ENCODE measurements at places on chromosomes 12 and 14.

GRCh38 chr12:124477107-124477915 is 90.1 kb downstream of the NCOR2 start:
- no peak for DNase-seq

DNA sequence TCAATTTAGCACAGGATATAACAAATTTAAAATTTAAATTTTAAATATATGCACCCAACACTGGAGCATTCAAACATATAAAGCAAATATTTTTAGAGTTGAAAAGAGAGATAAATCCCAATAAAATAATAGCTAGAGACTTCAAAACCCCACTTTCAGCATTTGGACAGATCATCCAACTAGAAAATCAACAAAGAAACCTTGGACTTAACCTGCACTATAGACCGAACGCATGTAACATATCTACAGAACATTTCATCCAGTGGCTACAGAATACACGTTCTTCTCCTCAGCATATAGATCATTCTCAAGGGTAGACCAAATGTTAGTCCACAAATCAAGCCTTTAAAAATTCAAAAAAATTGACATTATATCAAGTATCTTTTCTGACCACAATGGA is 64.0 kb downstream of the SPTSSA start:
- DNase-seq: no peak

DNA sequence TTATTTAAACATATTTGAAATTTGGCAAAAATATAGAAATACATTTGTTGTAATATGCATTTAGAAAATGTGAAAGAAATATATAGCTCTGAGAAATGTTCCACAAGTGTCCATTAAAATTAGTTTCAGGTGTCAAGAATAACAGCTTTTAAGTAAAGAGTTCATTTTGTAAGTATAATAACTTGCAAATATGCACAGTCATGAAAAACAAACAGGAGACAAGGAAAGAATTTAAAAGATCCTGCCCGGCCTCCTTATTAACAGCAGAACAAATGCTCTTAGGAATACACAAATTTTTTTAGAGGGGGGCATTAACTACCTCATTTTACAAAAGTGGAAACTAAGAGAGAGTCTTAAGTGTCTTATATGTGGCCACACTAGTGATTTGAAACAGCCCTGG is 77.7 kb upstream of the DBX2 start:
- DNase-seq: no peak

GRCh38 chr12:27545665-27546064 is 21.7 kb downstream of the PPFIBP1 start:
- no peak for DNase-seq

GRCh38 chr14:73264885-73265720 is 27.8 kb downstream of the PAPLN start:
- no peak for DNase-seq

- no peak for DNase-seq
Observed at GRCh38 chr14:80005561-80005960, 205.7 kb downstream of the DIO2 start.

DNA sequence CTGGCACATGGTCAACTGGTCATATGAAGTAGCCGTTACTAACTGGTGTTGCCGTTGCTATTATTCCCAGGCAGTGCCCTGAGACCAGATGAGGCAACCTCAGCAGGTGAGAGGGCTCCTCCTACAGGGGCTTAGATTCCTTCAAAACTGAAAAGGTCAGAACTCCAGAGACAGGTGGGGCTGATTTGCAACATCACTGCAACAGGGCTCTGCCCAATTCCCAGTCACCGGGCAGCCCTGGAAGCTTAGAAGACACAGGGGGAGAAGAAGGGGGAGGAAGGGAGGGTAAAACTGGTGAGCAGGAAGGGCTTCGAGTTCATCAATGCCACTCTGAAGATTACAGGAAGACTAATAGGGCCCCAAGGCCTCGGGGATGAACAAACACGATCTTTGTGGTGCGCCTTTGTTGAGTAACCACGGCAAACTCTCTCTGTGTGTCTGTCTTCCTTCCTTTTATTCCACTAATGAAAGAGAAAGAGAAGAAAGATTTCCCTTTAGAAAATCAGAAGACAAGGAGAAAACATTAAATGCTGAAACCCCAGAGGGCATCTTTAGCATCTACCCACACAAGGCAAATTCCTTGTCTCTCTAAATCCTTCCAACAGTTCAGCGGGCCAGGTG is 749.1 kb upstream of the TBX3 start:
- DNase-seq: no peak

DNA sequence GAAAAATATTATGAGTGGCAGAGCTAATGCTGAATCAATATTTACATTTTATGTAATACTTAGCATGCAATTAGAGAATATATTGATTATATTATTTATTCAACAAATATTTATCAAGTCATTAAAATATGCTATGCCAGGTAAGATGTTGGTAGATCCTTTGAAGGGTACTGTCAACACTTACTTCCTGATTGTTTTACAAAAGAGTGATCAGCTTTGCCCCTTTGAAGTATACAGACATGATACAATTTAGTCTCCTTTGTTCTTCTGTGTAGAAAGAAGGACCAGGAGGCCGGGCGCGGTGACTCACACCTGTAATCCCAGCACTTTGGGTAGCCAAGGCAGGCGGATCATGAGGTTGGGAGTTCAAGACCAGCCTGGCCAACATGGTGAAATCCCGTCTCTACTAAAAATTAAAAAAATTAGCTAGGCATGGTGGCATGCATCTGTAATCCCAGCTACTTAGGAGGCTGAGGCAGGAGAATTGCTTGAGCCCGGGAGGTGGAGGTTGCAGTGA is 73.9 kb upstream of the IFNG-AS1 start:
- no peak for DNase-seq

DNA sequence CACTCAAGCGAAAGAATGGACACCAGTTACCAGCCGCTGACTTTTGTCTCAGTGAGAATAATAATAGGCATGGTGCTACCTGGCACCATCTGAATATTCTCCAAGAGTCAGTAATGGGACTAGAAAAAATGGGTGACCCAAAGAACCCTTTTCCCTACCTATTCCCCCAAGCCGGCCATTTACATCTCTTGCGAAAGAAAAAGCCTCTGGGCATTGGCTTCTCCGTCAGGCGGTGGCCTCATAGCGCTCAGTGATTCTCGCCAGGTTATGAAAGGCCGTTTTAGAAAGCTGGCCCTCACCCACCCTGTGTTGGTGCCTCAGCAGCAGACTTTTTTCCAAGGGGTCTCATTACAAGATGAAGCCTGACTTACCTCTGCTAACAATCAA is 523 bp upstream of the SLC6A15 start:
- no peak for DNase-seq

DNA sequence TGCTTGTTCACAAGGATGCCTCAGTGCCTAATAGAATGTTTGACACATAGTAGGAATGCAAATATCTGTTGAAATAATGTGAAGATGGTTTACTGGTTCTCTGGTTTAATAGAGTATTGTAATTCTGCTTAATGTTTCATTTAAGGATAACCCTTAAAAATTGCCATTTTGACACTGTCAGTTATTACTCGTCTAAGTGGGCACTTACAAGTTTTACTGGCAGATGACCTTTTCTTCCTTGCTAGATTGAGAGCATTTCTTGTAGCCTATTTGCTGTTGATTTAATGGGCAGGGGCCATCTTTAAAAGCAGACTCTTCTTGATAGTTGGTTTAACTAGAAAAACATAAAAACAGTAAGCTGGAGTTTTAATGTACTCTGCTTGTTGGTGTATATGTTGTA is 1.9 kb downstream of the TMEM263 start:
- DNase-seq: no peak

DNA sequence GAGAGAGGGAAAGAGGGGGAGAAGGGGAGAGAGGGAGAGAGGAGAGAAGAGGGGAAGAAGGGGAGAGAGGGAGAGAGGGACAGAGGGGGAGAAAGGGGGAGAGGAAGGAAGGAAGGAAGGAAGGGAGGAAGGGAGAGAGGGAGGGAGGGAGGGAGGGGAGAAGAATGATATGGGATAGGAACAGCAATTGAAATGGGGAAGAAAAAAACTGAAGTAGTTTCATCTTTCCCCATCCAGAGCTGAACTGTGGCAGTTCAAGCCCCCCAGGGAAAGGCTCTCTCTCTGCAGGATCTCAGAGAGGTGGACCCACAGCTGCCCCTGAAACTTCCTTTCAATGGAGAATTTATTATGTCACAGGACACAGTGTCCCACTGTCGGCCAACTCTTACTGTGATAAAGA is 136.9 kb downstream of the DPF3 start:
- no peak for DNase-seq

DNA sequence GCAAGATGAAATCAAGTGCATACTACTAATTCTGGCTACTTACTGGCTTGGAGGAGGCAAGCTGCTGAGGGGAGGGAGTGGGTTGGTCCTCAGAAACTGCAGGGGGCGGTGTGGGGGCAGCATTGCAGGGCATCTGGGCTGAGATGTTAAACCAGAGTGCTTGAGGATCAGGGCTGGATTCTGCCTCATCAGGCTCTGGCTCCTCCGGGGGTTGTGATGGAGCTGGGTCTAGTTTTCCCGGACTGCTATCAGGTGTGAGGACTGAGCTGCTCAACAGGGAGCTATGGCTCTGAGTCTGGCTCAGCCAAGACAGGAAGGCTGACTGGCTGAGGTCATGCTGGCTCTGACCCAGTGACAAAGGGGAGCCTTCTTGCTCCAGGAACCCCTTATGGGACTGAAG is 28.6 kb downstream of the BAZ2A start:
- DNase-seq: peak; percentile 11

DNA sequence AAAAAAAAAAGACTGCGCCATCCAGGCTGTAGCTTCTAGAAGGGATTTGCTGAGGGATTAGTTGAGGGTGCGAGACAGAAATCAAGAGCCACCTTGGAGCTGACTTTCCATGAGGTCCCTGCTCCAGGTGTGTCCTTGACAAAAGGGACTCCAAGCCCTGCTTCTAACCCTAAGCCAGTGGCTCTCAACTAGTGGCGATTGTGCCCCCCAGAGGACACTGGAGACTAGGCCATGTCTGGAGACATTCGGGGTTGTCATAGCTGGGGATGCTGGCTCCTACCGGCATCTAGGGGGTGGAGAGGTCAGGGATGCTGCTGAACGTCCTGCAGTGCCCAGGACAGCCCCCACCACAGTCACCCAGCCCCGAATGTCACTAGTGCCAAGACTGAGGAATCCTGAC is 40.6 kb downstream of the SPRING1 start:
- DNase-seq: no peak

DNA sequence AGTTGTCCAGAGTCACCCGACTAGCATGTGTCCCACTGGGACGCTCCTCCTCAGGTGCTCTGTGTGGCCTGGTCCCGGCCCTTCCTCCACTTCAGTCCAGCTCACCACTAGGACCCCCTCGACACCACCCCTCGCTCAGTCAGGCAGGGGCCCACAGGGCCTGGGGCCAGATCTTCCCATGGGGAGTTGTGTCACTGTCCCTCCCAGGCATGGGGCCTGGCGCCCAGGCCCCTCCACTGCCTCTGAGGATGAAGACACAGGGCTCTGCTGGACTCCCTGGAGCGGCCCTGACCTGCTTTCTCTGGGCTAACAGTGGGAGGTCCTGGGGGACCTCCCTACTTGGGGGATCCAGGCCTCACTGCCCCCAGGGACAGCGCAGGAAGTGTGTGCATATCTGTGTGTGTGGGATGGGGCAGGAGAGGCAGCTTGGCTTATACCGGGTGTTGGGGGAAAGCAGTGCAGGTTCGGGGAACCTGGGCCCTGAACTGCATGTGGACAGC is 43.8 kb downstream of the KRT80 start:
- no peak for DNase-seq

DNA sequence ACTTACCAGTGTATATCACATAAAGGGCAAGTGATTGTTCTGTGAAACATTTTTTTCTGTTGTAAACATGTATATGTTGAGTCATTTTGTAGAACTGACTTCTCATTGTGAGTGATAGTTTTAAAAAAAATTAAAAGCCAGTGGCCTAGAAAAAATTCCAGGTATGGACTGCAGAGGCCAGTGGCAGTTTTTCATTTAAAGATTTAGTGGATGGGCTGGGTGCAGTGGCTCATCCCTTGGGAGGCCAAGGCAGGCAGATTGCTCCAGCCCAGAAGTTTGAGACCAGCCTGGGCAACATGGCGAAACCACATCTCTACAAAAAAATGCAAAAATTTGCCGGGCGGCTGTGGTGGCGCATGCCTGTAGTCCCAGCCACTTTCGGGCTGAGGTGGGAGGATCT is 84.7 kb upstream of the MDM1 start:
- no peak for DNase-seq

DNA sequence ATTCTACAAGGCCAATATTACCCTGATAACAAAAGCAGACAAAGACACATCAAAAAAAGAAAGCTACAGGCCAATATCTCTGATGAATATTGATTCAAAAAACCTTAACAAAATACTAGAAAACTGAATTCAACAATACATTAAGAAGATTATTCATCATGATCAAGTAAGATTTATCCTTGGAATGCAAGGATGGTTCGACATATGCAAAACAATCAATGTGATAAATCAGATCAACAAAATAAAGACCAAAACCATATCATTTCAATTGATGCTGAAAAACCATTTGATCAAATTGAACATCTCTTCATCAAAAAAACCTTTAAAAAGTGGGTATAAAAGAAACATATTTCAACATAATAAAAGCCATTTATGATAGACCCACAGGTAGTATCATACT is 117.3 kb downstream of the CPNE8 start:
- no peak for DNase-seq

DNA sequence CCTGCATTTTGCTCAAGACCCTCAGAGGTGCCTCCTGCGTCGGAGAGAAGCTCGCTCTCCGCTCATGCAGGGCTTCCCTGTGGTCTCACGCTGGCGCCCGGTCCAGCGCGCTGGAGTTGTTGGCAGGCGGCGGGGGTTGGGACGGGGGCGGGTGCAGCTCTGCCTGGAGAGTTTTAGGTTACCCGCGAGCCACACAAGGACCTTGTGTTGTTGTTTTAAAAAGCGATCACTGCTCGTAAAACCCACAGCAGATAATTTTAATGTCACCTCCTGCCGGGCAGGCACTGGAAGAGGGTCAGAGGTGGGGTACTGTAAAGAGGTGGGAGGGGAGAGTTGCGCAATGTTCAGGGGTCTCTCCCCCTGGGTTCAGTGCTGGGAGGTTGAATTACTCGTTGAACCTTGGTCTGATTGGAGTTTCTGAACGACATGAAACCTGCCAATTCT is 850 bp downstream of the SMOC1 start:
- DNase-seq: no peak

- DNase-seq: no peak
Observed at GRCh38 chr12:40499856-40500255, 192.4 kb upstream of the CNTN1 start.

GRCh38 chr12:123150744-123151456 is at the start of gene PITPNM2:
Gene PITPNM2, minus strand, starts transcription at chr12:123151090. Its CDS starts 116,500 bp downstream, at chr12:123034590.
- DNase-seq: peak; percentile 53

All from T-helper 9 cell (primary cell).